ENCODE measurements at places on chromosomes 7 and 10. TPM values are rescaled to one million over a fixed set of nuclear protein-coding genes. Genes with fewer than 3 reads are reported as not detected.

GSAP gene
- total RNA-seq = 5.8 TPM

COL1A2 gene
- total RNA-seq = 732 TPM

ELAPOR2 gene
- total RNA-seq = 13.9 TPM

PLAC9 gene
- total RNA-seq = not detected

TBXAS1 gene
- total RNA-seq = 6.3 TPM

DNA sequence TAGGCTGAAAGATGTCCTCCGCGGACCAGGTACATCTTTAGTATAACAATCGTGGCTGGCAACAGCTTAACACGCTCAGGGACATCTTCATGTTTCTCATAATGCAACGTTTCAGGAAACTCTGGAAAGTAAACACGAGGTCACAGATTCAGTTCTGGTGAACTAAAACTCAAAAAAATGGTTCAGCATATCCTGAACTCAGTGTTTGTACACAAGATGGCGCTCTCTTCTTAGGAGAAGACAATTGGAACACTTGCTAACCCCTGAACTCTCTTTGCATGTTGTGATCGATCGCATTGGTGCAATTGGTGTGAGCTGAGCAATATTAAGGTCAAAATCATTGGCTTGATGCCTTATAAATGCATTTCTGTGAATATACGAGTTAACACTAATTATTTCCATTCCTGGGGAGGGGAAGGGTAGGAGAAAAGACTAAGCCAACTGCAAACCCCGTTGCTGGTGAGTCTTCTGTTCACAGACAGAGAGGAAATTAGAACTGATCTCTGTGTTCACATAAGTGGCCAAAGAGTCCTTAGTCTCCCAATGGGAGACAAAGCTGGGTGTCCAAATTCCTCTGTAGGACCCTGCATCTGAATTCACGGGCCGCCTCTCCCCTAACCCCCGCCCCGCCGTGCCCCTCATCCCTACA lies 52.6 kb upstream of the FAM180A start:
- DNase-seq = peak; percentile 46

DNA sequence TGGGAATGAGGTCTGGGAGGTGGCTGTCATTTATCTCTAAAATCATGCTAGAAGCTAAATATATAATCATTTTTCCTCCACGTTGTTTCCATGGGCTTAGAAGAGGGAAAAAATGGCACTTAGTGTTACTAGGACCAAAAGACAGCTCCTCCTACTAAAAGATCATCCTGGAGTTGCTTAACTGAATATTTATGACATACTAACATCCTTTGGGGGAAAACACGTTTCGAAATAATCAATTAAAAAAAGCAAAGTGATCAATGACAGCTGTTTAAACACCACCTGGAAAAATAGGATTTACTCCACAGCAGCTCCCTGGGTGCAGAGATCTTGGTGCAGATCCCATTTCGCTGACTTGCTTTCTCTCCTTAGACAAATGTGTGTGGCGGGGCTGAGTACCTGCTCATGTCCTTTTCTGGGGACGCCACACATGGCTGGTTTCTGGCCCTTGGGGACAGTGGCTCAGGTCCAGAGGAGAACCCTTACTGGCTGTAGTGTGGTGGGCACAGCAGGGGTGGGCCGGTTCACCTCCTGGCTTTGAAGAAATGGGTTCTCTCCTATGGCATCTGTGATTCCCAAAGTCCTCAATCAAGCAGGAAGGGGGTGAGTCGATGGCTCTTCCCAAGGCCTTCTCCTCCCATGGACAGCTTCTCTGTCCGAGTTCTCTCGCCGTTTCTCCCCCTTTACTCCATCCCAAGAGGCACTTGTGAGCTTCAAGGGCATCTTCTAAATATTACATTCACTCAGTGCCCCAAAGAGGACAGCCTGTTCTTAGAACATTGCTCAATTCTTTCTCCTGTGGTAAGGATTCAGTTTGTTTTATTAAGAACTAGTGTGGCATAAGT lies 156.4 kb upstream of the KLF14 start:
- DNase-seq = peak; percentile 33

GRCh38 chr10:132654708-132655661 lies 117.4 kb downstream of the INPP5A start:
- peak; percentile 67 for DNase-seq

DNA sequence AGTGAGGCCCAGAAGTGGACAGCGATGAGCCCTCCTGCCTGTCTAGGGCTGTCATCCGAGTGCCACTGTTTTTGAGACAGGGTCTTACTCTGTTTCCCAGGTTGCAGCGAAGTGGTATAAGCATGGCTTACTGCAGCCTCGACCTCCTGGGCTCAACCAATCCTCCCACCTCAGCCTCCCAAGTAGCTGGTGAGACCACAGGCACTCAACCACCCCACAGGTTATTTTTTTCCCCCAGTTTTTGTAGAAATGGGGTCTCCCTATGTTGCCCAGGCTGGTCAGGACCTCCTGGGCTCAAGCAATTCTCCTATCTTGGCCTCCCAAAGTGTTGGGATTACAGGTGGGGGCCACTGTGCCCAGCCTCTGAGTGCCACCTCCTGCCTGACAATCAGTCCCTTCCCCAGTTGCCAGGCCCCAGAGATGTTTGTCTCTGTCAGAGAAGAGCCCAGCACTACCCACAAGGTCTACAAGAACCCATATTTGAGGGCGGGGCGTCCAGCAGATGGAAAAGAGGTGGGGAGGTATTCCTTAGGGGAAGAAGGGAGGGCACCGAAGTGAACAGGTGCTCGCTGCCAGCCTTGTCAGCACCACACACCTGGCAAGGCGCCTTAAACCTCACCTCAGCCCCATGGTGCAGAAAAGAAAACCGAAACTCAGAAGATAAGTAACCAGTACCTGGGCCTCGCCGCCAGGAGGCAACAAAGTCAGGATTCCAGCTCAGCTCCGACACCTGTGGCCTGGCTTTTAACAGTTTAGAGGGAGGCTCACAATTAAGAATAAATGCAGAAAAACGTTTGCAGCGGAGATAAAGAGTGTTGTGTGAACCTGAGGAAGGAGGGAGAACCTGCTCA lies 77.4 kb upstream of the ANLN start:
- peak; percentile 56 for DNase-seq

- DNase-seq = no peak
Observed at GRCh38 chr10:112421731-112422130, 25.0 kb downstream of the ZDHHC6 start.

DNA sequence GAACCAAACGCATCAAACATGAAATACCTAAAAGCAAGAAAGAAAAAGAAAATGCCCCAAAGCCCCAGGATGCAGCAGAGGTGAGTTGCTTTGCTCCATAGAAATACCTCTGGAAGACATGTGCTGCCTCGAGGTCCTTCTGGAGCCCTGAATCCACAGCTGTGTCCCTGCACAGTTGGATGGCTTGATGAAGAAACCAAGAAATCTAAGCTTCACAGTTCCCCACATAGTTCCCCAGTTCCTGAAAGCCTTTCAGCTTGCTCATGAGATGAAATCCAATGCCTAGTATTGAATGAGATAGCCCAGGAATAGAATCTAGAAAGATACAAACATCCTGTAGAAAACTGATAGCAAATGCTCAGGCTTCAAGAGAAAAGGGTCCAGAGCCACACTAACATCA lies 182.8 kb downstream of the RTKN2 start:
- DNase-seq = no peak

GRCh38 chr10:126665207-126665606 lies 5.3 kb downstream of the C10orf90 start:
- DNase-seq = no peak

- DNase-seq = no peak
Observed at GRCh38 chr7:135801877-135802276, 53.3 kb upstream of the FAM180A start.

GRCh38 chr7:125966278-125967048 lies 1036.8 kb upstream of the POT1 start:
- no peak for DNase-seq

- peak; percentile 15 for DNase-seq
Observed at GRCh38 chr7:119175911-119176627, 951.6 kb downstream of the ANKRD7 start.

- DNase-seq = no peak
Observed at GRCh38 chr7:43117095-43117494, 4.6 kb downstream of the HECW1 start.

DNA sequence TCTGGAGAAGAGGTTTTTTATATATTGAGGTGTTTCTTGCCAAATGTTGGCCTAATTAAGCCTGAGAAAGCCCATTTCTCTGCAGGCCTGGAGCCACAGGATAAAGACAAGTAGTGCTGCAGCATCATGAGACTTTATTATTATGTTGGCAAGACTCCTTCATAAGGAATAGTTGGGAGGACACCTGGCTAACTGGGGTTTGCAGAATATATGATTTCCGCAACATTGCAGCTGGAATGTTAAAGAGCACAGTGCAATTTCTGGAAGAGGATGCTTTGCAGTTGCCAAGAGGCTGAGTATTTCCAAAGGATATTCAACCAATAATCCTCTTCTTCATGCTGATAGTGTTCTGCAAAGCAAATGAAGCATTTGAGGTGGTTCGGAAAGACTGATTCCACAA lies 1512.8 kb upstream of the LRRTM3 start:
- DNase-seq = no peak

DNA sequence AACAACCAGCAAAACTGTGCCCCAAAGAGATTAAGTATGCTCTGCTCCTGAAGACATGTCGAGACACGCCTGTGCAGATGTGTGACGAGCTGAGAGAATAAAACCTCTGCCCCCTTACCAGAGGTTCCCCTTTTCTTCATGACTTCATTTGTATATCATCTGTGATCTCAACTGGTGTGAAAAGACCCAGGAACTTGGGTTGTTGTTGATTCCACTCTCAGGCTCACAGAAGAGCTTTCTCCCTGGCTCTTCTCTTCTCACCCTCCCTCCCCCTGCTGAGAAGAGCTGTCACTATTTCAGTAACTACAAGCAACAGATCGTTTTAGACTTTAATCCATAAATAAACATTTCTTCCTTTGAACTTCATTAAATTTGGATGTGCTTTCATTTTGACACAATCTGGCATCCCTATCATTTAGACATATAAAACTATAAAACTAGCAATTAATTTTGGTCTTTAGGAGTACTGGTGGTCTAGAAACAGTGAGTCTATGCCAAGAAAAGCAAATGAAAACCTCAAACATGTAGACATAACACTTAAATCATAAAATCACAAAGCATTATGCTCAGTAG lies 179.3 kb upstream of the FZD8 start:
- peak; percentile 20 for DNase-seq

GRCh38 chr10:68106656-68107055 lies 2.6 kb upstream of the MYPN start:
- peak; percentile 89 for DNase-seq

DNA sequence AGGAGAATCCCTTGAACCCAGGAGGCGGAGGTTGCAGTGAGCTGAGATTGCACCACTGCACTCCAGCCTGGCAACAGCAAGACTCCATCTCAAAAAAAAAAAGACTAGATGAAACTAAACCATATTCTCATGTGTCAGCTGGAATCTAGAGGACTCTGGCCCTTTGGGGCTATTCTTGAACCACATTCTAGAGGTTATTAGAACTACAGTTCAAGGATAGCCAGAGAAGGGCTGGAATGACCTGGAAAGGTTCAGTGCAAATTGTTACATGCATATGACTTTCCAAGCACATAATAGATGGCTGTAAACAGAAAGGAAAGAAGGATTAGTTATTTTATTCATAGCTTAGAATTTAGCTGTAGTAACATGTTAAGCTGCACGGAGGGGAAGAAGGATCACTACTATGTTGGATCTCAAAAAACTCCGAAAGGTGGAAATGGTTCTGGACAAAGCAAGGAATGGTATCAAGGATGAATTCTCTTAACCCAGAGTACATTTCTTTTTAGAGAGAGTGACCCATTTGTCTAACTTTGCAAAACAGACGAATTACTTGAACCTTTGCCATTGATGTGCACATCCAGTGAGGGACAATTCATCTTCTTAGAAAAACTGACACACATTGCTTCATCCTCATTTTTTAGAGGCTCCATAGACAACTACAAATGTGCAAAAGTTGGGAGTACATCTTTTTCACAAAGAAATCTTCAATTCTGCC lies 124.0 kb upstream of the SAMD8 start:
- DNase-seq = no peak

DNA sequence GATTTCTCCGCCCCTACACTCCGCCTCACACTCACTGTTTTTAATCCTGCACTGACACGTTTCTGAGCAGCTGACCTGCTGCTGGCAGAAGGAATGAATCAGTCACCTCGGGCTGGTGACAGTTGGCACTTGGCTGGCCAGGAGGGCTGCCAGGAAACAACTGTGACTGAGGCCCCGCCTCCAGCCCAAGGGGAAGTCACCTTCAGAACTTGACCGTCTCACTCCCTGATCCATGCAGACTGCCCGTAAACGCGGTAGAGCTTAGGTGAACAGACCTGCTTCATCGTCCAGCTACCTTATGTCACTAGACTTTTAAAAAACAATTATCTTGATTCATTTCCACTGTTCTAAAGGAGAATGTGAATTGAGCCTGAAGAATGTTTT lies 107.5 kb downstream of the DOCK1 start:
- peak; percentile 36 for DNase-seq

- DNase-seq = no peak
Observed at GRCh38 chr10:2933071-2933470, 134.3 kb upstream of the PFKP start.

DNA sequence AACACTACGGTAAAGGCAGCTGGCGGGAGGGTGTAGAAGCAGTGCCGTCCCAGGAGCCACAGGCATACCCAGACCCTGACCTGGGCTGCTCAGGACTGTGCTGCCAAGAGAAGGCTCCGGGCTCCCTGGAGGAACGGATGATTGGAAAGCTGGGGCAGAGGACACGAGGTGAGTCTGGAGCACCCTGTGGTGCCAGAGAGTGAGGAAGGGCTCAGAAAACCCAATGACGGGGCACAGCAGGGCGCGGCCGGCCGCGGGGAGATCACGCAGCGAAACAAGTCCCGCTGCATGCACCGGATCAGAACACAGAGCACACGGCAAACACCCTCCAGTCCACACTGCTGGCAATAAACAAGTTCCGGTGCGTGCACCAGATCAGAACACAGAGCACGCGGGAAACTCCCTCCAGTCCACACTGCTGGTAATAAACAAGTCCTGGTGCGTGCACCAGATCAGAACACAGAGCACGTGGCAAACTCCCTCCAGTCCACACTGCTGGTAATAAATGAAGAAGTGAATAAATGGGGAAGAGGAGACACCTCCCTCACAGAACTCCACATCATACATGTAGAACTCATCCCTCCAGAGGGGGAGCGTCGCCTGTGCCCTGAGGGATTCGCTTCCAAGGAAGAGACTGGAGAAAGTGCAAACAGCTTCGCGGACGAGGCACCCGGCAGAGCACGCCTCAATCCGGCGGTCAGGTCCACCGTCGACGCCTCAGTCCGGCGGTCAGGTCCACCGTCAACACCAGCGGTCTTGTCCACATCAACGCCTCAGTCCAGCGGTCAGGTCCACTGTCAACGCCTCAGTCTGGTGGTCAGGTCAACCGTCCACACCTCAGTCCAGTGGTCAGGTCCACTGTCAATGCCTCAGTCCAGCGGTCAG lies 265.0 kb downstream of the MAD1L1 start:
- DNase-seq = no peak

DNA sequence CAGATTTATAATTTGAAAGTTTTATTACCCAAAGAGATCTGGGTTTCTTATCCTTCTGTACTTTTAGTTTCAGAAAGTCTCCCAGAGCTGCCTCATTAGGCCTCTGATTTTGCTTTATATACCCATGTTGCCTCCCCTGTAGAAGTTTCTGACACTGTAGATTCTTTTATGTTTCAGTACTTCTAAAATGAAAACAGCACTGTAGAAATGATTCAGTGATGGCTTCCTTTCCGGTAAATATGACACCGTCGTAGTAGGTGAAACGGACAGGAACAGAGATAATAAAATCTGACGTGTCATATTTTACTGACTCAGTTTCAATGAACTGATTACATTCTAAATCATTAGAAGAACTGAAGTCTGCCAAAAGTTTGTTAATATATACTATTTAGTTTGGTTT lies 272.7 kb downstream of the TWIST1 start:
- DNase-seq = no peak

GRCh38 chr10:75048669-75049098 lies 62.8 kb upstream of the SAMD8 start:
- DNase-seq = no peak

- DNase-seq = no peak
Observed at GRCh38 chr7:151405588-151405987, 4.2 kb downstream of the WDR86 start.

Measured in Daoy (cell line).